ENCODE measurements at places on chromosomes 5 and 9. TPM values are rescaled to one million over a fixed set of nuclear protein-coding genes. Genes with fewer than 3 reads are reported as not detected.

DNA sequence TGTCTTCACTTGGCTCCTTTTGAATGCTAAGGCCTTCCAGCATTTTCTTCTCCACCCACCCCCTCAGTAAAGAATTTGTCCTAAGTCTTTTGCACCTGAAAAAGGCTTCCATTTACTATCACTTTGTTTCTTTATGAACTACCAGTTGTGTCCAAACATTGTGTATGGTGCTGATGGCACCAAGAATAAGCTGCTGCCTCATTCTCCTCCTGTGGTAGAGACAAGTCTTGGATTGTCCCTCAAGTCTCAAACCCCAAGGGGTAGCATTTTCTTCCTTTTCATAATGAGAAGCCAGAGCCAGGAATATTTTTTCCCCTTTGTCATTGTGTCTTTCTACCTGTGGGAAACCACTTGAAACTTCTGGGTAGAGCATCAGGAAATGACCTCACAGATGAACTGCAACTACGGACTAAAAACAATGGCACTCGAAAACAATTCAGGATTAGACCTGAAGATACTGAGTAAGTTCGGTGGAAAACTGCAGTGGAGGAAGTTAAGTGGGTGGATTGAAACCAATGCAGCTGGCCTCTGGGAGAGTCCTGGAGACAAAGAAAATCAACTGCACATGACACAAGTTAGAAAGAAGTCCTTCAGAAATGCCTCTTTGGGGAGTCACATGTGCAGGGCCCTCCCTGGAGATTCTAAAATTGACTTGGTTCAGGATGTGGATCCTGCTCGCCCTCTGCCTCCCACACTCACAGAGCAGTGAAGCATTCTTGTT, 80.5 kb downstream of the SH3RF2 start:
- DNase-seq: no peak

GRCh38 chr9:7935681-7936080, 136.1 kb upstream of the DMAC1 start:
- no peak for DNase-seq

DNA sequence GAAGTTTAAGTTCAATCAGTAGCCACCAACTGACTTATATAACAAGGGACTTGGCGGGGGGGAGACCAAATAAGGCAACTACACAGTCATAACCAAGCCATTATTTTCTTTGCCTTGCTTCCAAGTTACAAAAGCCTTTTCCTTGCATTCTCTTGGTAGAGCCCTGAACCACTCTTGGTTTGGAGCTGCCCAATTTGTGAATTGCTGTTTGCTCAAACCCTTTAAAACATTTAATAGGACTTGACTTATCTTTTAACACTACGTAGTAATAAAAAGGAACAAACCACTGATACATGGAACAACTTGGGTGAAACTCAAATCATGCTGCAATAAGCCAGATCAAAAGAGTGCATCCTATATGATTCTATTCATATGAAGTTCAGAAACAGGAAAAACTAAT, 31.7 kb upstream of the MSH3 start:
- DNase-seq: no peak

- DNase-seq: no peak
These were observed 32.3 kb downstream of the SH3GLB2 start for GRCh38 chr9:128995791-128996190.

GRCh38 chr5:65924366-65925043, 1.9 kb upstream of the ERBIN start:
- DNase-seq: no peak

DNA sequence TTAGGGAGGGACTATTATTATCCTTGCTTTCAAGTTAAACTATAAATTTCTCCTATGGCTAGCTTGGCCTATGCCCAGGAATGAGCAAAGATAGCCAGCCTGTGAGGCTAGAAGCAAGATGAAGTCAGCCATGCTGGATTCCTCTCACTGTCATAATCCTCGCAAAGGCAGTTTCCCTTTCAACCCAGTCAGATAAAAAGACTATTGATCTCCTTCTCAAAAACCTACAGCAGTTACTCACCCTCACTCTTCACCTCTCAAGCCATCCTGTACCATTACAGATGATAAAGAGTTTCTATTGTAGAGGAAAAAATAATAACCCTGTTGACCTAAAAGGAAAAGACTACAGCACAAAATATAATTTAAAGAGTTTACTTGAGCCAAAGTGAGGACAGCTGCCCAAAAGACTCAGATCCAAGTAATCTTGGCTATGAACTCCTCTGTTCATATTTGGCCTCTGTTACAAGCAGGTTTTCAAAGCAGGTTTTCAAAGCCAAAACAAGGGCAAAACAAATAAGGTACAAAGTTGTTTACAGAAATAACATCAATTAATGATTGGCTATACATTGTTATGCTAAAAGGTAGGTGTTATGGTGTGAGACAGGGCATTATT, 41.7 kb downstream of the KCNV2 start:
- DNase-seq: no peak

DNA sequence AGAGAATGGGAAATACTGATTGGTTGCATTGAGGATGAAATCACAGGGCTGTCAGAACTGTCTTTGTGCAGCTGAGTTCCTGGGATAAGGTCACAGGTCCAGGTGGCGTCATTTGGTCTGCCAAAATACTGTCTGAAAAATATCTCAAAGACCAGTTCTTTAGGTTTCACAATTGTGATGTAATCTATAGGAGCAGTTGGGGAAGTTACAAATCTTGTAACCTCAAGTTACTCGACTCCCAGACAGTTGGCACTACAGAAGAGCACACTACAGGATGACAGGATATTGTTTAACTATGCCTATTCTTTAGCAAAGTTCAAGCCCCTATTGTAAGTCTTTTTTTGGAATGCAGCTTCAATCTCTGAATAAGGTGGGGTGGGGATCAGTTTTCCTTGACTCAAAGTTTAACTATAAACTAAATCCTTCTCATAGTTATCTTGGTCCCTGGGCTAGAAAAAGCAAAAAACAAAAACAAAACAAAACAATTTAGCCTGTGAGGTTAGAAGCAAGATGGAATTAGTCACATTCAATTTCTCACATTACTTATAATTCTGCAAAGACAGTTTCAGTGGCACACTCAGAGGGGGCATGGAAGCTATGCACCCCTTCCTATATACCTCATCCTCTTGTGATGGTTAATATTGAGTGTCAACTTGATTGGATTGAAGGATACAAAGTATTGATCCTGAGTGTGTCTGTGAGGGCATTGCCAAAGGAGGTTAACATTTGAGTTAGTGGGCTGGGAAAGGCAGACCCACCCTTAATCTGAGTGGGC, 276.0 kb downstream of the AUH start:
- no peak for DNase-seq

DNA sequence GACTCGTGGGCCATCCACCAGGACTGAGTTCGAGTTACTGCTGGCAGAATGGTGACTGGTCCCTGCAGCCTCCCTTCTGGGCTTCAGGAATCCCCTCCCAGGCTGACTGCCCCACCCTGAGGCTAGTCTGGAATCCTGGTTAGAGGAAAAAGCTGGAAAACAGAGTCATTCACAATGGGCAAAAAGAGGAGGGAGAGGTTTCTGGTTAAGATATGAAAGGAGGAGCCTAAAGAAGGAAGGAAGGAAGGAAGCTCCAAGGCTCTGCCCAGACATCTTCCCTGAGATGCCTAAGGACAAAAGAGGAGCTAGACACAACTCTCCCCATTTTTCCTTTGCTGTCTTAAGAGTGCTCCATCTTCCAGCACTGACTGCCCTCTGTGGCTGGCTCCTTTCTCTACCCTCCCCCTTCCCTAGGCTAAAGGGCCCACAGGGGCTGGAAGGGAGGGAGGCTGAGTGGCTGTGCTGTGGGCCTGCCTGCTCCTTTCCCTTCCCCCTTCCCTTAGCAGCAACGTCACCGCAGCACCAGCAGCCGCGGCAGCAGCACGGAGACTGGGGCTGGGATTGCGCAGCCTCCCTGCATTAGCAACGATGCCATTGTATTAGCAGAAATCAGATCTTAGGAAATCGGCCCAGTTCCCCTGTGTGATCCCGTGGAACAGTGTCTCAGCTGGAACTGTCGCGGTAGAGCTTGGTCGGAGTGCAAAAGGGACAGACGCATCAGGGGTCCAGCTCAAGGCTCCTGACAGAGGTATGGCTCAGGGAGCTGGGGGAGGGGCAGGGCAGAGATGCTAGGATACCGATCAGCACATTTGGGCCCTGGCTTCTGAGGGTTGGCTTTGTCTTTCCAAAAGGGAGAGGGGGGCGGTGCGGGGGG, 48.7 kb downstream of the RUSC2 start:
- no peak for DNase-seq

GRCh38 chr5:144131261-144131660, 39.2 kb downstream of the YIPF5 start:
- no peak for DNase-seq

DNA sequence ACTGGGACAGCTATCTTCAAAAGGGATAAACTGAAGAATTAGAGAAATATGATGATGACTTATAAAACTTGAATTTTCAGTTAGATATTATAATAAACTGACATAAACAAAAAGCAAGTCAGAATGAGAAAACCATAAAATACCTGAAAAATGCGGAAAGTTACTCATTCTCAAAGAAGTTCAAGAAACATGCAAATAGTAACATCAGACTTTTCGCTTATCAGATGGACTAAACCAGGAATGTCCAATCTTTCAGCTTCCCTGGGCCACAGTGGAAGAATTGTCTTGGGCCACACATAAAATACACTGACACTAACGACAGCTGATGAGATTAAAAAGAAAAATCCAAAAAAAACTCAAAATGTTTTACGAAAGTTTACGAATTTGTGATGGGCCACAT, 53.9 kb downstream of the DROSHA start:
- no peak for DNase-seq

- no peak for DNase-seq
These were observed 2.9 kb downstream of the PBX3 start for GRCh38 chr9:125749951-125750626.

GRCh38 chr5:174799121-174799520, 74.7 kb downstream of the MSX2 start:
- no peak for DNase-seq

- DNase-seq: no peak
These were observed 16.3 kb upstream of the GPX8 start for GRCh38 chr5:55143624-55144023.

- DNase-seq: no peak
These were observed 59.1 kb downstream of the PFDN1 start for GRCh38 chr5:140243706-140244250.

GRCh38 chr9:75053869-75054268, 25.8 kb upstream of the CARNMT1 start:
- no peak for DNase-seq

DNA sequence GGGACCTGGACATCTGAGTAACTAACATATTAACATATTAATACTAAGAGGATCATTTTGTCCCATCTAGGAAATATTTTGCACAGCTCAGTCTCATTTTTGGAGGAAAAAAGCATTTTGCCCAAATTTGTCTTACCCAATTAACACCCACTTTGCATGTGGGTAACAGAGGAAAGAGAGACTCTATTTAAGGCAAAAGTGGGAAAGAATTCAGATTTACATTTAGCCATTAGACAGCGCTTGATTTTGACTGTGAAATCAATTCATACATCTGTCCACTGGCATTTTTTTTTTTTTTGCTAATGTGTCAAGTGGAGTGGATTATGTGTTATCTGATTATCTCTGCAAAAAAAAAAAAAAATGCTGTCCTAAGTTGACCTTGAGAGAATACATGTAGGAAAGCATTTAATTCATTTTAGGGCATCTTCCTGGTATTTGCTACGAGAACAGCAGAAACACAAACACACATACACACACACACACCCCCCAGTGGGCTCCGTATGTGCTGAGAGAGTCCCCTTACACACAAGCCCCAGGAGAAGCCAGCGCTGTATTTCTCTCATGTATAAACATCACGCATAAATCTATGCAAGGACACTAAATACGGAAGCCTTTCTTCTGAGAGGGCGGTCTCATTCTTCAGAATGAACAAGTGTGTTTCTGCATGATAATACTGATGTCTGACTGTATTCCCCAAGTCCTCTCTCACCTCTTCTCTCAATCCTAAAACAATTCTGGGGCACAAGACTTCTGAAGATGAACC, 202.0 kb upstream of the KLF9 start:
- DNase-seq: no peak

DNA sequence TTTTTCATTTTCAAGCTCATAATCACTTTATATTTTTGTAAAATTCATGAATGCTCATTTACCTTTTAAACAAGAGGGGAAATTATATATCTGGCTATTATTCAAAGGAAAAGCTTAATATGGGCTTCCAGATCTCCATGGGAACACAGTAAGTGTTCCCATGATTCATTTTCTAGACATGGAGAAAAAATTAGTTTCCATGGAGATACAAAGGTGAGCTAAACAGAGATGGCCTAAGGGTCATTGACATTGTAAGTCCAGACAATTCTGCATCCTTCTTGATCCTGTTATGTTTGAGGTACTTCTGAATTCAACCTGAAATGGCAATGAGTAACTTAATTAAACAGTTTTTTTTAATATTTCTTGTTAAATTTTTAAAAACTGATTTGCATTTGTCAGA, 341.4 kb upstream of the PRR16 start:
- no peak for DNase-seq

DNA sequence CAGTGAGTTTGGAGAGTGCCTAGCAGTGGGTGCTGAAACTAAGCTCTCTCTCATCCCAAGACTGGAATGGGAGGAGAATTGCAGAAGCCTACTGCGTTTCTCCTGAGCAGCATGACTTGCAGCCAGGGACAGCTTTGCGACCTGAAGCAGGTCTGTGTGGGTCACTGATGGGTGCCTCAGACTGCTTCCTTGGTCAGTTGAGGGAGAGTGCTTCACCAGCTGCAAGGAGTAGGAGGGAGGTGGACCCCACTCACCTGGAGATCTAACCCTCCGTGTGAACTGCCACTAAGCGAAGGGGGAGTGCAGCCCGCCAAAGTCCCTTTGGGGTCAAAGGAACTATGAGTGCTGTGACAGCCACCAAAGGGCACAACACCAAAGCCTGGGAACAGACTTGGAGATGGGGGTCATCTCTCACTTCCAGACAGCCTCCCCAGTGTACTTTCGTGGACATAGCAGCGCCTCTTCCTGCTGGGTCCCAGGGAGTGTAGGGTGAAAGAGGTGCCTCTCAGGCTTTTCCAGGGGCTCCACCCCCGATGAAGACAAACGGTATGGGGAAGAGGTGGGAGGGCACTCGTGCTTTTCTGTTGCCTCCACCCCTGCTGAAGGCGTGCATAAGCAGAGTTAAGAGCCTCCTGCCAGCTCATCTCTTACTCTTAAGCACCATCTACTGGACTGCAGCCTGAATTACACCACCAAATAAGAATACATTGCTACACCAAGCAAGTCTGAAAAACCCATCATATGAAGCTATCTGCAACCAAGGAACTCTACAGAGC, 34.3 kb upstream of the MACIR start:
- peak; percentile 51 for DNase-seq

DNA sequence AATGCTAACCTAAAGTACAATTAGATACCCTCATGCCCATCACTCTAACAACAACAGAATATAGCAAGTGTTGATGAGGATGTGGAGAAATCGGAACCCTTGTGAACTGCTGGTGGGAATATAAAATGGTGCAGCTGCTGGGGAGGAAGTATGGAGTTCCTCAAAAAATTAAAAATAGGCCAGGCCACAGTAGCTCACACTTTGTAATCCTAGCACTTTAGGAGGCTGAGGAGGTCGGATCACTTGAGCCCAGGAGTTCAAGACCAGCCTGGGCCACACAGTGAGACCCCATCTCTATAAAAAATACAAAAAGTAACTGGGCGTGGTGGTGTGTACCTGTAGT, 18.0 kb upstream of the MRNIP start:
- DNase-seq: no peak

The HTR4 gene
- total RNA-seq: not detected

The PCDHB4 gene
- not detected for total RNA-seq

The PCDHA5 gene
- not detected for total RNA-seq

The TNFSF8 gene
- total RNA-seq: 42.3 TPM

The HMCN2 gene
- 0.05 TPM for total RNA-seq

The TLX3 gene
- not detected for total RNA-seq

The GSN gene
- total RNA-seq: 1.7 TPM

All from activated CD4-positive, alpha-beta T cell treated with anti-CD3 and anti-CD28 coated beads for 36 hours (primary cell).